ENCODE measurements at places on chromosomes 2 and 18.

GRCh38 chr18:36017232-36017631 is 44.8 kb downstream of the RMP24 start:
- DNase-seq, result no peak

- DNase-seq, result no peak
These were observed 58.0 kb upstream of the ITSN2 start for GRCh38 chr2:24418166-24418841.

DNA sequence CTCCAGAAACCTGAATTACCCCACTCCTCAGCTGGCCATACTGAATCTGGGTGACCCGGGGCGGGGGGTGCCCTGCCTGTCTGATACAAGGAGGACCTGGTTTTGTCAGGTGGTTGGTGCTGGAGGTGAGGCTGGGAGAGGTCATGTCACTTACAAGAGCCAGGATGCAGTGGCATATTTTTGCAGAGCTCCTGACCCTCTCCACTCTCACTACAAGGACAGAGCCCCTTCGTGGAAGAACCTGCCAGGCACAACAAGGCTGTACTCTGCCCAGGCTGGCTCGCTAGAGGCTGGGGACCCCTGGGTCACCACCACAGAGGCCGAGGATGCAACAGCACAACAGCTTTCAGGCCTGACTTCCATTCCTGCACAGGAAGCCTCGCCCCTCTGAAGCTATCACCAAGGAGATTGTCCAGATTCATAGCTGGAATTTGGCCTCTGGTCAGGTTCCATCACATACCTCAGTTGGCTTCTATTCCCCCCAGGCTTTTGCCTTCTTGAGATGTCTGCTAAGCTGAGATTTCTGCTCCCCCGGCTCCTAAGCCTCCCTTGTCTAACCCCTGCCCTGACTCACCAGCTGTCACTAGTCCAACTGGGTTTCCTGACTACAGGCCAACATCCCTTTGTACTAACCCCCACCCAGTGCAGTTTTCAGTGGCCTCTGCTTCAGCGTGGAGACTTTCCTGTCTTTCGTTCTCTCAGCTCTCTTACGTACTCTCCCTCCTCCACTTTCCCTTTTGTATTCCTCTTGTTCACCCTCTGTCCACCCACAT is 132.5 kb upstream of the EPAS1 start:
- DNase-seq, result no peak

GRCh38 chr2:13106302-13106701 is 389.6 kb downstream of the TRIB2 start:
- DNase-seq, result no peak

- no peak for DNase-seq
These were observed 60.5 kb upstream of the ST3GAL5 start for GRCh38 chr2:85949280-85949679.

DNA sequence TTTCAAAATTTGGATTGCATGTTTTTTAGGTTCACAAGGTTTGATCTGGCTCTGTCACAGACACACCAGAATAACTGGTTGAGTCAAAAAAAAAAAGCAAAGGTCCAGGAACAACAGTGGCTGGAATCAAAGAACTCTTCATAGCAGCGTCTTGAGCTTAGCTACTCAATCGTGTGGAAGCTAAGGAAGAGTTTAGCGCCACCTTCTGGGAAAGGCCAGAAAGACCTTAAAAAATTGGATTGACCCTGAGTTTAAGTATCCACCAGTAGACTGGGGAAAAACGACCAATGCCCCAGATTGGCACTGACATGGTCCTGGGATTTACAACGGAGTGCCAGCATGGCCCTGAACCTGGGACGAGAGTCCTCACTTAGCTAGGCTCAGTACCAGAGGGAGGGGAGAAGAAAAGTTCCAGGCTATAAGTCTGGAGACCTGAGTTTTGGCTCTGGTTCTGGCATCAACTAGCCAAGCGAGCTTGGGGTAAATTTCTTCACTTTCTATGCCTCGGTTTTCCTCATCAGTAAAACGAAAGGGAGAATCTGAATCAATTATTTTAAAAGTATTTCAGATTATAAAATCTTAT is 71.1 kb upstream of the TFCP2L1 start:
- peak; percentile 66 for DNase-seq

GRCh38 chr2:23273786-23274185 is 111.2 kb upstream of the KLHL29 start:
- DNase-seq, result no peak

DNA sequence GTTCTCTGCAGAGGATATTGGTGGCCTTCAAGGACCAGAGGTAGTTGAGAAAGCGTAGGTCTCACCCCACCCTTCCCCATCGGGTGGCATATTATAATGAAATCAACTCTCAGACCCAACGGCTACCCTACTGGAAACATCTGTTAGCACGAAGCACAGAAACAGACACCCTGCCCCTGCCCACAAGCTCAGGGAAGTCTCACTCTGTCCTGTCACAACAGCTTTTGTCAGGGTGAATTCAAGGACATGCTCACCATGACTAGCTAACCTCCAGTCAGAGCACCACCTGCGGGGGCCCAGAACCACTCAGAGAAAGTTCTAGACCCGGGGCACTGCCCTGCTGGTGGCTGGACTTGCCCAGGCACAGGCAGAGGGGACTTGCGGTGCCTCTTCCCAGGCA is 3.5 kb upstream of the B3GNT7 start:
- no peak for DNase-seq

DNA sequence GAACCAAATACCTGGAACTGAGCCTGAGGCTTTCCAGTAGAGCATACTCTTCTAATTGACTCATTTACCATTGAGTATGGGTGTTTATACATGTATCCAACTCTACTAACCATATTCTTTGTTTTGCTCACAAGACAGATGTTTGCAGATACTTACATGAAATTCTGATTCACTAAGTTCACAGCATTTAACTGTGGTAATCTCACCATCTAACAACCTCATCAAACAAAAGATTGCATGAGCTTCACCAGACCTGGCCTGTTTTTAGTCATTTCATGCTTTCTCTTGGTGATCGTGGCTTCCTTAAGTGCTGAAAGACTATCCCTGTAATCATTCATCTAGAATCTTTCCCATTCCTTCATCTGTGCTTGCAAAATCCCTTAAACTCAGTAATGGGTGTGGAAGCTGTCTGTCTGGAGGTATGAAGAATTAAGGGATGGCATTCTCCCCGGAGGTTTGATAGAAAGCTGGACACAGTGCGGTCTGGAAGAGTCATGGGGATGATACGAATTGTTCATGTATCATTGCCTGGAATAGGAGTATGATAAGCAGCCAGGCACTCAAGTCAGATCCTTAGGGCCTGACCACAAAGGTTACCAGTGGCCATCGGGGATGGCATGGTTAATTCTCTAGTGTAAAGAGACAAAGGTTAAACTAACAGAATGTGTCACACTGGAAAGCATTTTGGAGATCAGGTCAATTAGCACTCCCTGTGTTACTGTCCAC is 42.0 kb upstream of the IL1R1 start:
- DNase-seq, result no peak

All from erythroblast (primary cell).